PC-3 (cell line): ENCODE measurements at places on chromosomes 6 and 20.
A peak's percentile ranks its signal among the peaks of the same experiment; 100 is the strongest.

GRCh38 chr6:156773935-156774852 is 3.0 kb upstream of the ARID1B start:
- no peak for DNase-seq

DNA sequence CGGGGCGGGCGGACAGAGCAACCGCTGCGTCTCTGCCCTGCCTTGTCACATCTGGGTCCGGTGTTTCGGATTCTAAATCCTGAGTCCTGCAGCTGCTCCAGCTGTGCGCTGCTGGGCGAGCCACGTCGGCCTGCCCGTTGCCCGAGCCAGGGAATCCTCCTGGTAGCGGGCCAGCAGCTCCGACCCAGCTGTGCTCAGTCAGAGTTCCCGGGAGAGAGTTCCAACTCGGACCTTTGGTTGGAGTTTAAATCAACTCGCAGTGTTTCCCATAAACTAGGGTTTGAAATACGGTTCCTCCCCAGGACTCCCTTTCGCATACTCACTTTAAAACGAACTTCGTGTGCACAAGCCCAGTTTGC is 315 bp upstream of the PDE10A start:
- peak; percentile 4 for DNase-seq

DNA sequence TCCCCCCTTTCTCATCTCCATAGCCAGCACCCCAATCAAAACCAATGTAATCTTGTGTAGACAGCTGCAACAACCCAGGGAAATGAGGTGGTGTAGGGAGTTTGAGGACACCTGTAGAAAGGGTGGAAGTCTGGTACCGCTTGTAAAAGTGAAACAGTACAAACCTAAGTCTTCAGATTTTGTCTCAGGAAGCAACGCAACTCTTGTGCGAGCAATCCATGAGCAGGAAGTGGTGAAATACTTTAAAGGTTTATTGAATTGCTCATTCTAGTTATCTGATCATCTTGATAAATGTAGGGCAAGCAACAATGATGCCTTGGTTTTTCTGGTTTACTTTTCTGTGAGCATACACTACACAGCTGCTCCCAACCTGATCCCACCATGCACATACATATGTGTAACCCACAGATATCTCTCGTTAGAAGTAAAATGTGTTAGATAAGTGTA is 71.1 kb upstream of the THEMIS start:
- peak; percentile 89 for DNase-seq

- DNase-seq, result peak; percentile 93
These were observed 649 bp upstream of the RGL2 start for GRCh38 chr6:33299237-33299944.

DNA sequence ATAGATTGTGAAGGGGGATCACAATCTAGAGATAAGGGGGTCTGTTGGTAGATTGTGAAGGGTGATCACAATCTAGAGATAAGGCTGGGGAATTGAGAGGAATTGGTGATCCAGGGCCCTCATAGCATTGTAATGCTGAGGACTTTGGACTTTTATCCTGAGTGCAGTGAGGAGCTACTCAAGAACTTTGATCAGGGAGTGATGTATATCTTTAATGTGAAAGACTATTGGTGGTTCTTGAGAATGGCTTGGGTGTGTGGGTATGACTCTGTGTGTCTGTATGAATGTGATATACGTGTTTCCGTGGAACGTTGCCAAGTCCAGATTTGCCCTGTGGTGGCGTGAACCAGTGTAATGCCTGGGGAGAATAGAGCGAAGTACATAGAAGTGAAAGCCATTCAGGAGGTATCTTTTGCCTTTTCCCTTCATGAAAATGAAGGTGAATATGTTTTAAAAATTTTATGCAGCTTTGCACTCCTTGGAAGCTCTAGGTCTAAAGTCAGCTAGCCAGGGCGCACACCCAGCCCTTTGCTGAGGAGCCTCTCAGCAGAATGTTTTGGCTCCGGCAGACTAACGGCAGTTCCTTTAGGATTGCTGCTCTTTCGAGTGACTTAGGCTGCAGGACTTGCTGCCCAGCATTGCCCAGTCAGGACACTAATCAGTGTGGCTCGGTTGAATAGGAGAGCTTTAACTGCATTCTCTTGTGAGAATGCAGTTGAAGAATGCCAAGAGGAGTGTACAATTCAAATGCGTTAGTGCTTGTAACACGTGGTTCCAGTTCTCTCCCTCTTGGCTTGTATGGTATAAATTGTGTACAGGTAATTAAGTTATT is 3.5 kb downstream of the ZFAND3 start:
- DNase-seq, result peak; percentile 61

DNA sequence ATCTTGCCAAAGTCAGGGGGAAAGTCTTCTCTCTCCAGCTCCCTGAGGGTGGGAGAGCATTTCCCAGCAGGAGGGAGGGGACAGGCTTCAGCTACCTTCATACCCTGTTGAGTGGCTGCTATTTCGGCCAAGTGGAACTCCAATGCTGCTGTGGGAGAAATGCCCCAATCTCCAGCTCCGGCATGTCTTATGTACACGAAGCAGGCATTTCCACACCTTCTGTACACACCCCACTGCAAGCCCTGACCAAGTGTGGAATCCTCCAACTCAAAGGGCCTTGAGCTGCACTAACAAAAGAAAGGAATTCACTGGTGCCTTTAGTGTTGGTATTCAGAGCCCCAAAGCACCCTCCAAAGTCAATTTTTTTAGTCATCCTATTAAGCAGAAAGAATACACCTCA is 313.6 kb upstream of the NT5E start:
- DNase-seq, result no peak

GRCh38 chr6:113855500-113856374 is 1.4 kb upstream of the MARCKS start:
- peak; percentile 48 for DNase-seq

- DNase-seq, result peak; percentile 77
These were observed 75.7 kb downstream of the BMP7 start for GRCh38 chr20:57190536-57191264.

DNA sequence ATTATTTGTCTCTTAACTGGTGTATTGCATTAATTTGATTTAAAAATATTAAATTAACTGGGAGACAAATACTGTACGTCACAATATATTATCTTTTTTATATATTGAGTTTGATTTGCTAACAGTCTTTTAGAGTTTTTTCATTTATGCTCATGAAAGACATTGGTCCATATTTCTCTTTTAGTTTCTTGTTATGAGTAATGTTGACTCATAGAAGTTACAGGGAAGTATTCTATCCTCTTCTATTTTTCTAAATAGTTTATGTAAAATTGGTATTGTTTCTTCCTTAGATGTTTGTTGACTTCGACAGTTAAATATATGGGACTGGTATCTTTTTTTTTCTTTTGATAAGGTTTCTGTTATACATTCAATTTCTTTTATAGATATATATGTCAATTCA is 1115.6 kb upstream of the CITED2 start:
- DNase-seq, result peak; percentile 17

DNA sequence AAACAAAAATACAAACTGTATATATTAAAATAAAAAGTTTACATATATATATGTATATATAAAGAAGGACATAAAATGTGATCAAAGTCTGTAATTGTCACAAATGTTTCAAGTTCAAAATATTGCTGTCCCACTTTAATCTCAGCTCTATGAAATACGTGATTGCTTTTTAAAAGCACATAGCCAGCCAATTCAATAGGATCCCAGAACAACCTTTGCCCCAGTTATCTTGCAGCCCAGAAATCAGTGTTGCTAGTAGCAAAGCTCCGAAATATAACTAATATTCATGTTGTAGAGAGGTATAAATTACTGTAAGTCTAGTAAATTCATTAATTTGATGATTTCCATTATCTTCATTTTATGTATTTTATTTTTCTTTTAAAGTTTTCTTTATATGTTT is 114.6 kb downstream of the ELOVL4 start:
- no peak for DNase-seq

- DNase-seq, result no peak
These were observed 13.8 kb upstream of the KIF16B start for GRCh38 chr20:16587066-16587465.

DNA sequence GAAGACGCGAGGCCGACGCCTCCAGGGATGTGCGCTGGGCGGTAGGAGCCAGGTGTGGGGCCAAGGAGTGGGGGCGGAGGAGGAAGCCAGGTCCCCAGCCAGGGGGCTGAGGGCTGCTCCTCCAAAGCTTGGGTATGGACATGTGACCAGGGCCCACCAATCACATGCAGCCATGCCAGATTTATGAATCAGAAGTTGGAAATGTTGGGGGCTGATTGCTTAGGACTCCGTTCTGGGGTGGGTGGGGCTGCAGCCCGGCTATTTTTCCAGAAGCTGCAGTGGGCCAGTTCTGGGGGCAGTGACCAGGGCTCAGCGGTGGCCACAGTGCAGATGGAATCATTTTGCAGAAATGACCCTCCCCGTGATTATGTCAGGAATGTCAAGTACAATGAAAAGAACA is 96.0 kb downstream of the CEBPB start:
- DNase-seq, result peak; percentile 46

GRCh38 chr6:158131926-158132325 is 36.1 kb downstream of the SERAC1 start:
- peak; percentile 39 for DNase-seq

- DNase-seq, result no peak
These were observed 110.6 kb downstream of the FNDC1 start for GRCh38 chr6:159279790-159280277.

DNA sequence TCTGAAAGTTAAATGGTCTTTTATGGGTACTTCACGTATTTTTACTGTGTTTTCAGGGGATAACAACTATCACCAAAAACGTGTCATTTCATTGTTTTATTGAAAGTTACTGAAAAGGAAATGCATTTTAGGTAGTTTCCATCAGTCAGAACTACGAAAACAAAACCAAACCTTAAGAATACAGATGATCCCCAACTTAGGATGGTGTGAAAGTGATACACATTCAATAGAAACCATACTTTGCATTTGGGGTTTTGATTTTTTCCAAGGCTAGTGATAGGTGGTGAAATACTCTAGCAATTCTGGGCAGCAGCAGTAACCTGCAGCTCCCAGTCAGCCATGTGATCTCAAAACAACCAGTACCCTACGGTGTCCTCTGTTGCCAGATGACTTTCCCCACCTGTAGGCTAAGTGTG is 25.9 kb upstream of the EFHC1 start:
- DNase-seq, result no peak

DNA sequence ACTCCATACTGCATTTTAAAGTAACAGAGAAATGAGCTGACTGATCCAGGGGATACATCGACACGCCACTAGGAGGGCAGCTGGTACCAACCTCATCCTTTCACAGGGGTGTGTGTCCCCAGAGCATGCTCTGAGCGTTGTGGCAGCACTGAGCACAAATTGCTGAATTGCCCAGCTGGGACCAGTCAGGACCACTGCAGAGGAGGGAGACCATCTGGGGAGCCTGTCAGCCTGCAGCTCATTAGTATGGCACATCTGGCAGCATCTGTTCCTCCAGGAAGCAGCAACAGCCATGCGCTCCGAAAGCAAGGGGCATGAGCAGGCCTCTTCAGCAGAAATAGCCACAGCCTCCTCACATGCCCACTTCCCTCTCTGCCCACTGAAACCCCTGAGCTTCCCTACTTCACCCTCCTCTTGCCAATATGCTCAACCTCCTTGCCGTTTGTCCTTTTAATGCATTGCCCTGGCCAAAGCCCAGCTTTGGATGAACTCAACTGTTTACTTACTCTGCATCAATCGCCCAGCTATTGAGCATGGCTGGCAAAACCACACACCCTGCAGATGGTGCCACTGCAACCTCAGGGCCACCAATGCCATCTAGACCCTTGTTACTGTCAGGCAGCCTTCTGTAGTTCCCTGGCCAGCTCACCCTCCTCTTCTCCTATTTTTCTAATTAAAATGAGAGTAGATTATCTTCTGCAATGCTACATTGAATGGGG is 77.6 kb upstream of the NEDD9 start:
- peak; percentile 16 for DNase-seq

DNA sequence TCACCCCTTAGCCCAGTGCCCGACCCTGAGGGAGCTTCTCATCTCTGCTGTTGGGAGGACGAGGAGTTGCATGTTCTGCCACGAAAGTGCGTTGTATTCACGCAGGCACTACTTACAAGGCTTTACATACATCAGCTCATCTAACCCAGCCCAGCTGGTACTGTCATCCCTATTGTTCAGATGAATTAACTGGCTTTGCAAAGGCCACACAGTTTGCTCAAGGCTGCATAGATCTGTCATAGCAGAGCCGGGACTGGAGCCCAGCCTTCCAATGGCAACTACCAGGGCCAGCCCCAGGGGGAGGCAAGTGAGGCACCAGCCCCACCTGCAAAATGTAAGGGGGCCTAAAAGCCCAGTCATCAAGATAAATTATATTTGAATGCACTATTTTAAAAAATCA is 257.6 kb downstream of the NFATC2 start:
- DNase-seq, result no peak

- DNase-seq, result peak; percentile 70
These were observed 26.9 kb downstream of the DDX27 start for GRCh38 chr20:49245921-49246740.

DNA sequence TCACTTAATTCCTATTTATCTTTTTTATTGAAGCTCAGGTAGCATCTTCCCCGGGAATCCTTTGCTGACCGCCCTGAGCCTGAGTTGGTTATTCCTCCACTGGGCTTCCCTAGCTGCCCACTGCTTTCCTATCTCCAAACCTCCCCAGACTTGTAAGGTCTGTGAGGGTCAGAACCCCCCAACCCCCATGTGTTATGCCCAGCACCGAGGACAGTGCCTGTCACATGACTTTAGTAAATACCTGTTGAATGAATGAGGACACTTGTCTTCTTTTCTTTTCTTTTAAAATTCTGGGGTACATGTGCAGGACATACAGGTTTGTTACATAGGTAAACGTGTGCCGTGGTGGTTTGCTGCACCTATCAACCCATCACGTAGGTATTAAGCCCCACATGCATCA is 105.9 kb downstream of the UST start:
- DNase-seq, result no peak

- DNase-seq, result no peak
These were observed 65.9 kb downstream of the GFOD1 start for GRCh38 chr6:13421425-13422059.

GRCh38 chr20:18001131-18001921 is 32.5 kb downstream of the MGME1 start:
- peak; percentile 69 for DNase-seq

DNA sequence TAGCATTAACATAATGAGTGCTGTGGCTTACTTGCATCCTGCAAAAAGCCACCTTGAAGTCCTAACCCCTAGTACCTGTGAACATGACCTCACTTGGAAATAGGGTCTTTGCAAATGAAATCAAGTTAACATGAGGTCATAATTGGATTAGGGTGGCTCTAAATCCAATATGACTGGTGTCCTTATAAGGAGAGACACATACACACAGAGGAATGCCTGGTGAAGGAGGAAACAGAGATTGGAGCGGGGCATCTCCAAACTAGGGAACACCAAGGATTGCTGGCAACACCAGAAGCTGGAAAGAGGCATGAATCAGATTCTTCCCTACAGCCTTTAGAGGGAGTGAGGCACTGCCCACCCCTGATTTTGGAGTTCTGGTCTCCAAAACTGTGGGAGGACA is 17.6 kb upstream of the RPS6KA2 start:
- no peak for DNase-seq

GRCh38 chr20:9439806-9440205 is 74.6 kb upstream of the LAMP5 start:
- no peak for DNase-seq
